Activated CD4-positive, alpha-beta T cell treated with anti-CD3 and anti-CD28 coated beads, Interleukin-2, amount 50 U/mL, for 1 hour (primary cell): ENCODE measurements at places on chromosomes 13 and 19.

GRCh38 chr19:3245050-3245449, 20.6 kb downstream of the CELF5 start:
- no peak for DNase-seq

DNA sequence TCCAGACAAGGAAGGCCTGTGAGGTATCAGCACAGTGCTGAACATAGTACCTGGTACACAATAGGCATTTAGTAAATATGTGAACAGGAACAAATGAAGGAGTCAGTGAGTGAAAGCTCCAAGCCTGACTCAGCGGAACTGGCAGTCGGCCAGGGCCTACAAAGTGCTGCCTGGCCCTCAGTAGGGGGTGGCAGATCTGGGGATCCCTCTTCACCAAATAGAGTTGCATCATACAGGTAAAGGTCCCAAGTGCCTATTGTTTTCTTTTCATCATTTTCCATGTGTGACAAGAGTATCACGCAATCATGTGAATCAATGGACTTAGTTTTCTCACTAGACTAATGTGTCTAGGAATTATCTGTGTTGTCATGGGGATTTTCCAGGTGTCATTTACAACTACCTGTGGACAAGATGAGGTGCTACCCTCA, 9.2 kb downstream of the CYP2B6 start:
- DNase-seq: no peak

- DNase-seq: no peak
Measured at GRCh38 chr19:48552406-48553322, 692 bp downstream of the SULT2B1 start.

GRCh38 chr13:60491531-60491930, 94.5 kb downstream of the TDRD3 start:
- no peak for DNase-seq
